Stimulated activated naive B cell treated with anti-CD40 and anti-IgM and Interleukin-4, amounts not matched to agents 10 μg/mL and 1 μg/mL and 100 μg/mL, for 72 hours (primary cell): ENCODE measurements at places on chromosomes 2 and 18.

DNA sequence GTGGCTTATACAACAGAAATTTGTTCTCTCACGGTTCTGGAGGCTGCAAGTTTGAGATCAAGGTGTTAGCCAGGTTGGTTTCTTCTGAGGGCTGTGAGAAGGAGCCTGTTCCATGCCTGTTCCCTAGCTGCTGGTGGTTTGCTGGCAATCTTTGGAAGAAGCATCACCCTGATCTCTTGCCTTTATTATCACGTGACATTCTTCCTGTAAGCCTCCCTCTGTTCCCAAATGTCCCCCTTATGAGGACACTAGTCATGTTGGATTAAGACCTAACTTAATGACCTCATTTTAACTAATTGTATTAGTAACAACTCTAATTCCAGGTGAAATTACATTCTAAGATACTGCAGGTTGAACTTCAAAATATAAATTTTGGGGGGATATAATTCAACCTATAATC is 135.2 kb downstream of the DPP10 start:
- no peak for DNase-seq

DNA sequence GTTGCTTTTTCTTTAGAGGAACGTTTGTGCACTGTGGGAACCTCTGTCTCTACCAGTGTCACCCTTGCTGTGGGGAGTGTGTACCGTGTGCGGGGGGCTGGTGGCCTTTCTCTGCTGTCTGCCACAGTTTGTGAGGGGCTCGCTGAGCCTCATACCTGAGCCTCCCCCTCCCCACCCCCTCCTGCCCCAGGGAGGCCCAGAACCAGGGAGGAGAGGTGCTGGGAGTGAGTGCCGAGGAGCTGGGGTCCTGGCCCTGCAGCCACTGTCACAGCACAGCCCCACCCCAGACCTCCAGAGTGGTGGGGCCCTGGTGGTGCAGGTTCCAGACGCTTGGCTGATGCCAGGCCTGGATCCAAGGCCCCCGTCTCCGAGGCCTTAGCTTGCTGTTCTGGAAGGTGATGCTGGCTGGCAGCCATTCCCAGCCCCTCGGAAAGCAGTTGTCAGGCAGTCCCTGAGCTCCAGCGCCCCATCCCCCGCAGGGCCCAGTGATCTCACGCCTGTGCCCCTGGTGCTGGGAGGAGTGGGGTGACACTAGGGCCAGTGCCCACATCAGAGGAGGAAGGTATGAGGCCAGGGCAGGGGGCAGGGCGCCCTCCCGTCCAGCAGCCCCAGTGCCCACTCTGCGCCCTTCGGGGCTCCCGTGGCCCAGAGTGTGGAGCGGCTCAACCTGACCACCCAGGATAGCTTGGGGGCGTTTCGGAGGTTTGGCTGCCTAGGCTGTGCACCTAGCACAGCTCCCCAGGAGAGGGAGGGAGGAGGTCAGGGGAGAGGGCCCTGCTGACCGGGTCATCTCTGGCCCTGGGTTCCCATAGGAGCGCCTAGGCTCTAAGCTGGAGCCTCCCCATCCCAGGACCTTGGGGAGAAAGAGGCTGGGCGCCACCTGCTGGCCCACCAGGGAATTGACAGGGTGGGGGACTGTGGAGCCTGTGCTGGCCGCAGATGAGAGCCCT is 53.0 kb upstream of the ALPP start:
- no peak for DNase-seq

DNA sequence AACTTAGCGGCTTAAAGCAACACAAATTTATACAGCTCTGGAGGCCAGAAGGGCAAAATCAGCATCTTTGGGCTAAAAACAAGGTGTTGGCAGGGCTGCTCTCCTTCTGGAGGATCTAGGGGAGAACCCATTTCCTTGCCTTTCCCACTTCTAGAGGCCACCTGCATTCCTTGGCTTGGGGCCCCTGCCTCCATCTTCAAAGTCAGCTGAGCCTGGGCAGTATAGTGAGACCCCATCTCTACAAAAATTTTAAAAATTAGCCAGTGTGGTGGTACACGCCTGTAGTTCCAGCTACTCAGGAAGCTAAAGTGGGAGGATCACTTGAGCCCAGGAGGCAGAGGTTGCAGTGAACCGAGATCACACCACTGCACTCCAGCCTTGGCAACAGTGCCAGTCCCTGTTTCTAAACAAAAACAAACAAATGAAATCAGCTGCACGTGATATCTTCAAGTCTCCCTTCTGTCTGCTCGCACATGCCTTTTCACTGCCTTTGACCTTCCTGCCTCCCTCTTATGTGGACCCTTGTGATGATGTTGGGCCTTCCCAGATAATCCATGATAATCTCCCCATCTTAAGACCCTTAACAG is 200.6 kb downstream of the ZFP36L2 start:
- DNase-seq = no peak

DNA sequence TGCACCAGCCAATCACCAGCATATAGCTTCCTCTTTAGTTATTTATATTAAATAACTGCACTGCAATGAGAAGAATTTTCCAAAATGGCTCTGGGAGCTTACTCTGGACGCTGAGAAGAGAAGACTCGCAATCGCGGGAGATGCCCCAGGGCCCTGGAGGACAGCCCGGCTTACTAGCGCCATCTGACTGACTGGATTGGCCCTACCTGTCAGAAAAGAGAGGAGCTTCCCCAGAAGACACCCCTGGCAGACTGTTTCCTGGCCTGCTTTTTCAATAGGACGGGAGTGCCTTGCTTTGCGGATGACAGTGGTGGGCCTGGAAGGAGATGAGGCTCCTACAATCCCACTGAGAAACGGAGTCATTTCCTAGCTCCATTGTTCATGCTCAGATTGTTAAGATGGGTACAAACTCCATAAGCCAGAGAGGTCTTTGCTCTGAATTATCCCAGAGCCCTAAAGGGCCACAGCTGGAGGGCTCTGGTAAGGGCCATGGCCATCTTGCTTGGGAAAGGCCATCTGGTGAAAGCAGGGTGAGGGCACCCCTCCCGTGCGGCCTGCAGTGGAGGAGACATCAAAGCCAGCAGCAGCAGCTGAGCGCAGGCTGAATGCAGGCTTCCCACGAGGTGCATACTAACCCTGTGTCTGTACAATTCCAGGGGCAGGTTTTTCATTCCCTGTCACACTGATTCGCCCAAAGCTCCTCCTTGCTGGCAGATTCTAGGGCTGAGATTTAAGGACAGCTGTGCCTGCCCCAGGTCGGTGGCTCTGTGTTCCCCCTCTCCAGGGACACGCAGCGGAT is 92.1 kb downstream of the GALR1 start:
- no peak for DNase-seq

DNA sequence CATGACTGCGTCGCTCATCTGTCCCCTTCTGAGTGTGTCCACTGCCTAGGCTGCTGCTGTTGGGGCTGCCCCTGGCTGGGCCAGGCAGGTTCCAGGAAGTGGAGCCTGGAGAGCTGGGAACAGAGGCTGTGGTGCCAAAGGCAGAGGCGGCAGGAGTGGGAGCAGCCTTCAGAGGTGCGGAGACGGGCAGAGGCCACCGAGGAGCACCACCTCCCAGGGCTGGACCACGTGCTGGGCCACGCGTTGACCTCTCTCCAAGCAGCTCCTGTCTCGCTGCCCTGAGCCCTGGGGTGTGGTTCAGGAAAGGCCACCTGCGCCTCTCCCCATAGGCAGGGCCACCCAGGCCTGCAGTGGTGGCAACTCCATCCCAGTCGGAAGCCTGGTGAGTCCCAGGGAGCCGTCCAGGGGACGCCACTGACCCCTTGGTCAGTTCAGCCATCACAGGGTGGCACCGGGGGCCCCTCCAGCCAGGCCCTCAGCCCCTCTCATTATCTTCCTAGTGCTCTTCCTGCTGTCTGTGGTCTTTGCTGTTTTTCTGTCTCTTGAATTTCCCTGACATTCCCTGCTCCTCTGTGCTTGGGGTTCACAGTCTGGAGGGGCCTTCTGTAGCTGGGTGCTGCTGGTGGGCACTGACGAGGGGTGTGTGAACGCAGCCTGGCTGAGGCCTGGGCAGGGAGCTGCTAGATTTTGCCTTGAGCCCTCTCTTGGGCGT is 122.8 kb upstream of the HS6ST1 start:
- DNase-seq = no peak

GRCh38 chr18:3319894-3320454 is 58.0 kb downstream of the MYL12B start:
- no peak for DNase-seq

- DNase-seq = no peak
These were observed 3.5 kb downstream of the MXD1 start for GRCh38 chr2:69918401-69918800.

GRCh38 chr2:168490946-168491605 is 35.0 kb downstream of the CERS6 start:
- DNase-seq = no peak

- no peak for DNase-seq
These were observed 84.8 kb upstream of the GATA6 start for GRCh38 chr18:22084547-22084946.

- DNase-seq = no peak
These were observed 159.6 kb downstream of the DCC start for GRCh38 chr18:52499644-52500043.

- no peak for DNase-seq
These were observed 22.4 kb upstream of the PMAIP1 start for GRCh38 chr18:59877361-59877760.

- no peak for DNase-seq
These were observed 1300.1 kb upstream of the ACVR2A start for GRCh38 chr2:146544701-146545100.

DNA sequence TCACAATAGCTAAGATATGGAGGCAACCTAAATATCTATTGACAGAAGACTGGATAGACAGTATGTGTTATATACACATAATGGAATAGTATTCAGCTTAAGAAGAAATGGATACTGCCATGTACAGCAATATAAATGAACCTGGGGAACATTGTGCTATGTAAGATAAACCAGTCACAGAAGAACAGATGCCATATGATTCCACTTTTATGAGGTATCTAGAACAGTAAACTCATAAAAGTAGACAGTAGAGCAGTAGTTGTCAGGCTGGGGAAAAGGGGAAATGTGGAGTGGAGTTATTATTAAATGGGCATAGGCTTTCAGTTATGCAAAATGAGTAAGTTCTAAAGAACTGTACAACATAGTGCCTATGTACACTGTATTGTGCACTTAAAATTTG is 1055.7 kb upstream of the TMEFF2 start:
- DNase-seq = no peak

GRCh38 chr2:217905896-217906295 is 96.9 kb downstream of the TNS1 start:
- no peak for DNase-seq
